ENCODE measurements at places on chromosomes 2 and 18.
A peak's percentile ranks its signal among the peaks of the same experiment; 100 is the strongest.

GRCh38 chr2:170146784-170147183 lies 31.2 kb upstream of the MYO3B start:
- no peak for DNase-seq

GRCh38 chr2:37091873-37092272 lies 7.6 kb downstream of the GPATCH11 start:
- no peak for DNase-seq

DNA sequence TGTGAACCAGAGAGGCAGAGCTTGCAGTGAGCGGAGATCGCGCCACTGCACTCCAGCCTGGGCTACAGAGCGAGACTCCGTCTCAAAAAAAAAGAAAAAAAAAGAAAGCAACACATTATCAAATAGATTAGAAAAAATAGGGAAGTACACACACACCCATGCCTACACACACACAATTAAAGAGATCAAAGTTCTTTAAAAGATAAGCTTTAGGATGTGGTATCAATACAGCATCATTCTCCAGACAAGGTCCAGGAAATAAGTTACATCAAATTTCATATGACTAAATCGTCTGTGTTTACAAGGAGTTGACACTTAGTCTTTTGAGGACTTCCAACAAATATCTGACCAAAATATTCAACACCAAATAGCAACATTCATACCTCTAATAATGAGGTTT lies 25.7 kb downstream of the PGAP1 start:
- DNase-seq: no peak

GRCh38 chr18:7926526-7926925 lies 359.4 kb downstream of the PTPRM start:
- DNase-seq: peak; percentile 74

DNA sequence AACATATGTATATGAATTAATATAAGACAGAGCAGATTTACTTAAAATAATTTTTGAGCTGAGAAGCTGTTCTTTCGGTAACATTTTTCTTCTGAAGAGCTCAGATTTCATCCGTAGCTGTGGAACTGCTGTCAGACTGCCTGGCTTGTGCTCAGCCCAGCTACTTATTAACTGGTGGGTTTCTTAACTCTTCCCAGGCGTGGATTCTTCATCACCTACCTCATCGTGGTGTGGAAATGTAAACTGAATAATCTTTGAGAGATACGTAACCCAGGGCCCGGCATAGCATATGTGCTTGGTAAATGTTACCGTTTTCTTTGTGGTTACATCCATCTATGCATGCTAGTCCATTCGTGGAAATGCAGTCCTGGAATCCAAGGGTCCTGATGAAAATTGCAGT lies 145.0 kb downstream of the MCFD2 start:
- no peak for DNase-seq
